Ascending aorta (tissue), 2 donors: ENCODE measurements at places on chromosomes 4 and X. TPM values are rescaled to one million over a fixed set of nuclear protein-coding genes. Genes with fewer than 3 reads are reported as not detected.

The TMPRSS11F gene
- total RNA-seq: not detected

The FLNA gene
- 6,152 TPM for total RNA-seq

DNA sequence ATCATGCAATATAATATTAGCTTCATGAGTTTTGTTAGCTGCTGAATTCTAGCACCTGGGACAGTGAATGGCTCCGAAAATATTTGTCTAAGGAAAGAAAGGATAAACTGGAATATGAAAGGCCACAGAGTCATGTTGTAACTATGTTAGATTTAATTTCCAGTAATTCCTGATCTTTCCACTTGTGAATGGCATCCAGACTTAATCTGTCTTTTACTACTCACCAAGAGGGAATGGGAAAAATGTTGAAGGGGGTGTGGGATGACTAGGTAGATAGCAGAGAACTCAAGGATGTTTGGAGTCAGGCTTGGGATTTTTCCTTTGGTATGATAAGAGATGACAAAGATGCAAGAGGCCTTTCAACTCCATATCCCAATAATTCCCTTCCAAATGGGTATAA lies 9.4 kb downstream of the ADH6 start:
- no peak for DNase-seq

DNA sequence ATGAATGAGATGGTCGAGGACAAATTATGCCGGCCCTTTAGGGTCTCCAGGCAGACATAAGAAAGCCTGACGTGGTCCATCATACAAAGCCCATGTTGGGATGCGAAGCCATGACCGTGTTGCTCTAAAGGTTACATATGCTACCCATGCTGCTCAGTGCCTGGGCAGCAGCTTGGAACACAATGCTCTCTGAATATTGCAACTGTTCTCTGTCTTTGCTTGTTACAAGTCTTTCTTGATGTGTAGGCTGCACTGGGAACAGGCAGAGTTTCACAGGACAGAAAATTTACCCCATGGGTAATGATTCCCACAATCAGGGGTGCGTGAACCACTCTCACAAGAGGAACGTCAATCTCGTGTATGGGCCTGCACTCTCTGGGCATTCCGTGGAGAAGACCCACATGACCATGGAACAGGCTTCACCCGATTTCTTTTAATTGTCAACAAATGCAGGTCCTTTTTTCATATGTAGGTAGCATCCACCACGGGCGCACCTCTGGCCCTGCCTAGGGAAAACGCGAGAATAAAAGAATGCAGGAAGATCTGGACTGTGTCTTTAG lies 66.3 kb downstream of the NBDY start:
- DNase-seq: no peak

The SPANXD gene
- total RNA-seq: not detected

DNA sequence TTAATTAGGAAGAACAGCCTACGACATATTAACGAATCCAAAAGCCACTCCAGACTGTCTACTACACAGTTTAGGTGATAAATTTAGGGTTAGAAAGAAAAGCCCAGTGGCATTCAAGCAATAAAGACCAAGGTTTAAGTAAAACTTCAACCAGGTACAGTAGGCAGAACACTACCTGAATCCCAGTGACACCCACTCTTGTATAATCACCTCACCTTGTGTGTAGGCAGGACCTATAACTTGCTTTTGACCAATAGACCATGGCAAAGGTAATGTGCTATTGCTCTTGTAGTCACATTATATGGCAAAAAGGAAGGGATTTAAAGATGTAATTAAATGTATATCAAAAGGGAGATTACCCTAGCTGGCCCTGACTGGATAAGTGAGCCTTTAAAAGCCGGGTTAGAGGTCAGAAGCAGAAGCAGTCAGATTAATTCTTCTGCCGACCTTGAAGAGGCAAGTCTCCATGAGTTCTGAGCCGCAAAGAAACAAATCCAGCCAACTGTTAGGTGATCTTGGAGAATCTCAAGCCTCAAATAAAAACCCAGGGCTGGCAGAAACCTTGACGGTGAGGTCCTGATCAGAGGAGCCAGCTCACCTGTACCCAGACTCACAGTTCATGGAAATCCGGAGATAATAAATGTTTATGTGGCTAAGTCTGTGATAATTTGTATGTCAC lies 8.8 kb downstream of the FSTL5 start:
- DNase-seq: no peak

The ATP2B3 gene
- 0.32 TPM for total RNA-seq

The PLCXD1 gene
- total RNA-seq: 3.0 TPM

GRCh38 chr4:1402021-1402515 lies 4.2 kb downstream of the NKX1-1 start:
- peak; percentile 35 for DNase-seq

- DNase-seq: no peak
These were observed 25.5 kb upstream of the HGFAC start for GRCh38 chr4:3416270-3416669.

DNA sequence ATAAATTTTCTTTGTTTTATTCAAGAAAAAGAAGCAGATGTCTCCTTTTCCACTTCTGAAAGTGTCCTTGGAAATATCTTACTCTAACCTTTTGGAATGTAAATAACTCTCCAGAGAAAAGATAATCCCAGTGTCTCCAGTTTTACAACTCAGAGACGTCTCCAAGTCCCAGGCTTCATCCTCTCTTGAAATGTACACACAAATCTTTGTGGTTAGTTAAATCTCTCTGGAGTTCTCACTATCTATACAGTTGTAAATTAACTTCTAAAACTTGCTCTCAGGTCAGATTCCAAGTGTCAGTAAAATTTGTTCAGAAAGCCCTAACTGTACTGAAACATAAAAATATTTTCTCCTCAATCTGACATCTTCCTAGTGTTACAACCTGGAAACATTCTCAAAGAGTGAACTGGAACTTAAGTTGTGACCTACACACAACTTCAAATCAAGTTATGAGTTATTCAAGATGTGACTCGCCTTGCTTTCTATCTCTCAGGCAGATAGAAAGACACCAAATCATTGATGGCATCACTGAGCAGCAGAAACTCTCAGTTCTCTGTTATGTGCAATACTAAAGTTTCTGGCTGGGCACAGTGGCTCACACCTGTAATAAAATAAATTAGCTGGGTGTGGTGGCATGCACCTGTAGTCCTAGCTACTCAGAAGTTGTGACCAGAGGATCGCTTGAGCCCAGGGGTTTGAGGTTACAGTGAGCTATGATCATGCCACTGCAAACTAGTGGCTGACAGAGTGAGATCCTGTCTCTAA lies 284.2 kb downstream of the RCHY1 start:
- DNase-seq: no peak

DNA sequence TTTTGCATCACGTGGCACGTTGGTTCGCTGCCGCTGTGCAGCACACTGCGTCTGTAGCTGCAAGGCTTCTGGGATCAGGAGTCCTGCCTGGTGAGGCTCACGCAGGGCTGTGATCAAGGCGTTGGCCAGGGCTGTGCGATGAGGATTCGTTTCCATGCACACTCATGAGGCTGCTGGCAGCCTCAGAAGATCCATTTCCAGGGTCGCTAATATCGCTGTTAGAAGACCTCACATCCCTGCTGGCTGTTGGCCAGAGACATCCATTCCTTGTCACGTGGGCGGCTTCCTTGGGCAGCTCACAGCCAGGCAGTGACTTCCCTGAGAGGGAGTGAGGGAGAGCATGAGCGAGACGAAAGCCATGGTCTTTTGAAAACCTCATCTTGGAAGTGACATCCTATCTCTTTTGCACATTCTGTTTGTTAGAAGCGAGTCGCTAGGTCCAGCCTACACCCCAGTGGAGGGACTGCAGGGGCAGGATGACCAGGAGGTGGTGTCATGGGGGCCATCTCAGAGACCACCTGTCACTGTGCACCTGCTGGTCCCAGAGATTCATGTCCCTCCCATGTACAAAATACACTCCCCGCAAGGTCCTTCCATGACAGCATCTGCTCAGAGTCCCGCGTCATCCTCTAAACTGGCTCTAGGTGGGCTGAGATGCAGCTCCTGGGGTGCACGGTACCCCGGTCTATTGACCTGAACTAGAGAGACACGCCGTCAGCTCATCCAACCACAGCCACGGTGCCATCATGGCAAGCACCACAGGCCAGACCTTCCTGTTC lies 12.2 kb downstream of the RGS12 start:
- no peak for DNase-seq

The NDNF gene
- total RNA-seq: 1.9 TPM

DNA sequence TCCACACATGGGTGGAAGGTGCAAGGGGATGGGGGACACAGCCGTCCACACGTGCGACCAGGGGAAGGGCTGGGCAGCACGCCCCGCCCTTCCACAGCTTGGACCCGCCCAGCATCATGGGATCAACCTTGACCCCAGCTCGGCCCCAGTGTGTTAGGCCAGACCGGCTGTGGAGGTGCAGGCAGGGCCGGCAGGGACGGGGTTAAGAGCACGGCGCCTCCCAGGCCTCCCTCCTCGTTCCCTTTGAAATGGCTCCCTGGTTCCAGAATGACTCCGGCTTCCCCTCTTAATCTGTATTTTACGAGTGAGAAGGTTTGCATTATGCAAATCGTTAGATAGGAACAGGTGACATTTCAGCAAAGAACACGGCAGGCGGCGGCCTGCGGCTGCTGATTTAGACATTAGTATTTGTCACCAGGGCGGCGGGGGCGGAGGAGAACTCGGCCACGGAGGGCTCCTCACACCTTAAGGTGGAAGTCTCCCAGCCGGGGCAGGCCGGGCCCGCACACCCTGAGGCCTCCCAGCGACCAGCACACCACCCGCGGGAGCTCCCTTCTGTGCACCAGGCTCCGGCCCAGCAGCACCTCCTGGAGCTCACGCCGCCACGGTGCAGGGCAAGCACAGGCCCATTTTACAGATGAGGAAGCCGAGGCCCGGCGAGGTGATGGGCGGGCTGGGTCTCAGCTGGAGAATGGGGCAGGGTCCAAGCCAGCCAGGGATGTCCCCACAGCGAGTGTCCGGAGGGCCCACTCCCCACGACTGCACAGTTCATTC lies 116.1 kb downstream of the FAM53A start:
- no peak for DNase-seq

DNA sequence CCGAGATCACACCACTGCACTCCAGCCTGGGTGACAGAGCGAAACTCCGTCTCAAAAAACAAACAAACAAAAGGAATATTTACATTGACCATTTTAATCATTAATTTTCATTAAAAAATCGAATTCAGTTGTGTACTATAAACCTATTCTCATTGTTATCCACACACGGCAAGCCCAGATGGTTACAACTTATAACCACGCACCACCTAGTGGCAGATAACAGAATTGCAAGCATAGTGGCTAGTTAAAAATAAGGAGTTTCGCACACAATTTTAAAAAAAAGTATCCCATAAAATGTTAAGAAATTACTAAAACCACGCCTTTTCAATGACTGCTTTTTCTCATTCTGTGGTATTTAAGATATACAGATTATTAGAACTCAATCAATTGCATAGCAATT lies 25.4 kb downstream of the MBNL3 start:
- no peak for DNase-seq

The PABPC1L2A gene
- not detected for total RNA-seq

- no peak for DNase-seq
These were observed 170.6 kb downstream of the ZC4H2 start for GRCh38 chrX:64805683-64806082.

GRCh38 chr4:185016101-185016940 lies 2.0 kb upstream of the HELT start:
- no peak for DNase-seq

- no peak for DNase-seq
These were observed 861 bp upstream of the DTHD1 start for GRCh38 chr4:36280555-36280954.
